Fibroblast of lung (primary cell): ENCODE measurements at places on chromosomes 16 and 17. TPM values are rescaled to one million over a fixed set of nuclear protein-coding genes. Genes with fewer than 3 reads are reported as not detected.

- no peak for DNase-seq
Measured at GRCh38 chr16:79849119-79849518, 248.6 kb upstream of the MAF start.

DNA sequence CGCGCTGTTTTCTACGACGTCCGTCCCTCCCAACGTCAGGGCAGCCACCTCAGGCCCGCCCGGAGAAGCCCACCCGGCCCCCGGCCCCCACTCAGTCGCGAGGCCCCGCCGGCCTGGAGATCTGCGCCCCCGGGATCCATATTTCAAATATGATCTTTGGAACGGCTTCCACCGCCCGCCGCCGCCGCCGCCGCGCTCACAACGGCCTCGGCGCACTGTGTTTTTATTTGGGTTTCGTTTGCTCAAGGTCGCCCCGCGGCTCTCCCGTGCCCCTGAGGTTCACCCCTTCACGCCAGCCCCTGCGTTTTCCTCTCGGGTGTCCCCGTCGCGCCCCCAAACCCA is 4.2 kb upstream of the CBX4 start:
- no peak for DNase-seq

GRCh38 chr17:10807704-10808128 is 3.8 kb upstream of the TMEM238L start:
- DNase-seq: no peak

- no peak for DNase-seq
Measured at GRCh38 chr16:20791923-20792612, 14.2 kb downstream of the ERI2 start.

DNA sequence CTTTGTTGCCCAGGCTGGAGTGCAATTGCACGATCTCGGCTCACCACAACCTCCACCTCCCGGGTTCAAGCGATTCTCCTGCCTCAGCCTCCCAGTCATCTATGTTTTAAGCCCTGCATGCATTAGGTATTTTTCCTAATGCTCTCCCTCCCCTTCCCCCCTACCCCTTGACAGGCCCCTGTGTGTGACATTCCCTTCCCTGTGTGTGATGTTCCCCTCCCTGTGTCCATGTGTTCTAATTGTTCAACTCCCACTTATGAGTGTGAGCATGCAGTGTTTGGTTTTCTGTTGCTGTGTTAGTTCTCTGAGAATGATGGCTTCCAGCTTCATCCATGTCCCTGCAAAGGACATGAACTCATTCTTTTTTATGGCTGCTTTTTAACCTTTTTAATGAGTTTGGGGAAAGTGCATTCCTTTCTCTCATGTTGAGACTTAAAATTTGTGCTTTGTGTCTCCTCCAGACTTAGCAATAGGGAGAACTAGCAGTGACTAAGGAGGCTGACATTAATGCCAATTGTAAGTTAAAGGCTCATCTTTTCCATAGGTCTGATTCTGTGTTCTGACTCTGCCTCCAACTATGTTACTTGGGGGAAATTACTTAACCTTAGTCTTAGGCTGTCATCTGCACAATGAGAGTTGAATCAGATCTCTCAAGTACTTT is 17.7 kb upstream of the PHAF1 start:
- no peak for DNase-seq

The PRKCB gene
- total RNA-seq: under 0.01 TPM in 1 of 2 replicates, not detected in the other
